Fibroblast of skin of back (primary cell): ENCODE measurements at places on chromosomes 6 and 20.

DNA sequence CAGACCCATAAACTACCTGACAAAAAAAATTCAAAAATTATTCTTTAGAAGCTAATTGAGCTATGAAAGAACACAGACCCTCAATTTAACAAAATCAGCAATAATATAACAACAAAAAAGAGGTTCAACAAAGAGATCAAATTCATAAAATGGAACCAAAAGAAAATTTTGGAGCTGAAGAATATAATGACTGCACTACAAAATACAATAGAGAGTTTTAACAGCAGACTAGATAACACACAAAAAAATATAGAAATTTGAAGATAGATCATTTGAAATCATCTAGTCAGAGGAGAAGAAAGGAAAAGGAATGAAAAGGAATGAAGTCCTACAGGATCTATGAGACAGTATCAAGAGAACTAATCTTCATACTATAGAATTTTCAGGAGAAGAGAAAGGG, 422.1 kb downstream of the PAX1 start:
- no peak for DNase-seq

GRCh38 chr20:59983076-59983475, 24.9 kb downstream of the CDH26 start:
- DNase-seq, result no peak

- DNase-seq, result no peak
Observed at GRCh38 chr20:38839563-38839962, 34.1 kb downstream of the PPP1R16B start.

GRCh38 chr6:49531774-49532569, 18.5 kb upstream of the C6orf141 start:
- peak; percentile 58 for DNase-seq

DNA sequence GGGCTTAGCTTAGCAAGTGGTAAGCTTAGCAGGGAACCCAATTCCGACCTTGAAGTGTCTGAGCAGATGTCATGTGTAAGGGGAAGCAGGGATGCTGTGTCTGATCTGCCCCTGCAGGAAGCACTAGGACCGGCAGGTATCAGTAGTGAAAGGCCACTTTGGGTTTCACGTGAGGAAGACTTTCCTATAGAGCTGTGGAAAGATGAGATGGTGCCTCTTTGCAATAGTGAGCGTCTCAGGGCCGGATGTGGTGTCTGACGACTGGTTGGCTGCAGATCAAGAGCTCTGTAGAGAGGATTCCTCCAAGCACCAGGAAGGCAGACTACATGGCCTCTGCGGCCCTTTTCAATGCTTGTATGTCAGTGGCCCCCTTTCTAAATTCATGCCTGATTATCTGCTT, 98.3 kb downstream of the TIAM2 start:
- peak; percentile 29 for DNase-seq

DNA sequence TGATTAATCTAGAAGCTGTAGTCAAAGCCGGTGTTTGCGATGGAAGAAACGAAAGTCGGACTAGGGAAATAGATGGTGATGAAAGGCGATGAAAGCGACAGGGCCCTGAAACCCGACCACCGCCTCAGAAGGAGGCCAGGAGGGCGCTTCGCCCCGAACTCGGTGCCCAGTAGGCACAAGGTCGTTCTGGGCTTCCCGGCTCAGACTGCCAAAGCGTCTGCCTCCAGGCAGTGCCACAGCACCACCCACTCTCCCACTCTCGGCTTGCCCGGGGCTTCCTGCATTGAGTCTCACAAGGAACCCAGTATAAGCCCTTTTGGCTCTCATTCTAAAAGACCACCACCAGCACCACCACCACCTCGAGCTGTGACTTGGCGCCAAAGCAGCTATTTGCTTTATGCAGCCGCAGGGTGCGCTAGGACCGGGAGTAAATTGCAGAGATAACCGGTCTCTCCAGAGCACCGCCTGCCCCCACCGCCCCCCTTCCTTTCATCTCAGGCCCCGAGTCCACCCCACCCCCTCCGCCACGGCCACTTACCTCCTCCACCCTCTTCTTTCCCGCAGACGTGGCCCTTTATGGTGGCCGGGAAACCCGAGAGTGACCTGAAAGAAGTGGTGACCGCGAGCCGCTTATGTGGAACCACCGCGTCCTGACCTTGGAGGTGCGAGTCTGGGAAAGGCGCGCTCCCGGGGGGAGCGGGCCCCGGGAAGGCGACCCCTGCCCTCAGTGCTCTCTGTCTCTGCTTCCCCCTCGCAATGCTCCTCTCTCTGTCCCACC, 2.4 kb downstream of the TCF21 start:
- DNase-seq, result peak; percentile 6

DNA sequence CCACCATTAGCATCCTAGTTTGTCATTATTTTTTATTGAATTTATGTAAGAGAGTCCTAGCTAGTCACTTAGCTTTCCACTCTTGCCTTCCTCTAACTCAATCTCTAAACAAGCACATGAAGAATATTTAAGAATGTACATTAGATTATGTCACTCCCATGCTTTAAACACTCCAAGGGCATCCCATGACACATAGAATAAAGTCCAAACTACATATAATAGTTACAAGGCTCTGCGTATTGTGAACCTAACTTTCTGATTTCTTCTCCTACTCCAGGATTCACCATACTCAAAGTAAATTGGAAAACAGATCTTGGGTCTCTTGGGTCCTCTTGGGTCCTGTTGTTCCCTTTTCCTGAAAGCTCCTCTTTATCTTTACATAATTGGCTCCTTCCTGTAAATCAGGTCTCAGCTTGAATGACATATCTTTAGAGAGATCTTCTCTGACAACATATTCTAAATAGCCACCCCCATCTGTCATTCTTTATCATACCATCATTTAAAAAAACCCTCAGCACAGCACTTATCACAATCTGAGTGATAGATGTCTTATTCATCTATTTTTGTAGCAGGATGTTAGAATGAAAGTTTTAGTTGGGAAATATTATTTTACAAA, 1042.4 kb upstream of the FLRT3 start:
- no peak for DNase-seq

DNA sequence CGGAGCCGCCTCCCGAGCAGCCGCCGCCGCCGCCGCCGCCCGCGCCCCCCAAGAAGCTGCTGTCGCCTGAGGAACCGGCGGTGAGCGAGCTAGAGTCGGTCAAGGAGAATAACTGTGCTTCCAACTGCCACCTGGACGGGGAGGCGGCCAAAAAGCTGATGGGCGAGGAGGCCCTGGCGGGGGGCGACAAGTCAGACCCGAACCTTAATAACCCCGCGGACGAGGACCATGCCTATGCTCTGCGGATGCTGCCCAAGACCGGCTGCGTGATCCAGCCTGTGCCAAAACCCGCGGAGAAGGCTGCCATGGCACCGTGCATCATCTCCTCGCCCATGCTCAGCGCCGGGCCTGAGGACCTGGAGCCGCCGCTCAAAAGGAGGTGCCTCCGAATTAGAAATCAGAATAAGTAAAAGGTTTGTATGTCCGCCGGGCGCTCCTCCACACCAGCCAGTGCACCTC, 145.2 kb downstream of the SOBP start:
- DNase-seq, result no peak

DNA sequence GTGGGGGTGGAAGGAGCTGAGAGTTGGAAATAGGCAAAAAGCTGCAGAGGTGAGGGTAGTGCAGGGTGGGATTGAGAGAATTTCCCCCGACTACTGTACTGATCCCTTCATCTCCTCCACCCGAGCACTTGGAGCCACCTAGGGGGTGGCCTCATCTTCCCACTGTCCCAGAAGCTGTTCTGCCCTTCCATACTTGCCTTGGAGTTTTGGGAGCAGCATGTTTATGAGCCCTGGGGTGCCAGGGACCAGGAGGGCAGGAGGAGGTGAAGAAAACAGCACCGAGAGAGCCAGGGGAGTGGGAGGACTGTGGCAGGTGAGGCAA, 34.0 kb upstream of the HLA-A start:
- DNase-seq, result no peak

GRCh38 chr6:5333658-5334057, 72.3 kb downstream of the FARS2 start:
- peak; percentile 76 for DNase-seq

DNA sequence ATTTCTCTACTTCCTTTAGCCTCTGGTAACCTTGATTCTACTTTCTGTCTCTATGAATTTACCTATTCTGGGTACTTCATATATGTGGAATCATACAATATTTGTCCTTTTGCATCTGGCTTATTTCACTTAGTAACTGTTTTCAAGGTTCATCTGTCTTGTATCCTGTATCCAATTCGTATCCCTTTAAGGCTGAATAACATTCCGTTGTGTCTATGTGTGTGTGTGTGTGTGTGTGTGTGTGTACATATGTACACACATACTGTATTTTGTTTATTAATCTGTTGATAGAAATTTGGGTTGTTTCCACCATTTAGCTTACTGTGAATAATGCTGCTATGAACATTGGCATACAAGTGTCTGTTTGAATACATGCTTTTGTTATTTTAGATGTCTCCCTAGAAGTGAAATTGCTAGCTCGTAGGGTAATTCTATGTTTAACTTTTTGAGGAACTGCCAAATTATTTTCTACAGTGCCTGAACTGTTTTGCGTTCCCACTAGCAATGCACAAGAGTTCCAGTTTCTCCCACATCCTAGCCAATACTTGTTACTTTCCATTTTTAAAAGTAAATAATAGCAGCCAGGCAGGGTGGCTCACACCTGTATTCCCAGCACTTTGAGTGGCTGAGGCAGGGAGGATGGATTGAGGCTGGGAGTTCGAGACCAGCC, 17.7 kb downstream of the SENP6 start:
- no peak for DNase-seq

DNA sequence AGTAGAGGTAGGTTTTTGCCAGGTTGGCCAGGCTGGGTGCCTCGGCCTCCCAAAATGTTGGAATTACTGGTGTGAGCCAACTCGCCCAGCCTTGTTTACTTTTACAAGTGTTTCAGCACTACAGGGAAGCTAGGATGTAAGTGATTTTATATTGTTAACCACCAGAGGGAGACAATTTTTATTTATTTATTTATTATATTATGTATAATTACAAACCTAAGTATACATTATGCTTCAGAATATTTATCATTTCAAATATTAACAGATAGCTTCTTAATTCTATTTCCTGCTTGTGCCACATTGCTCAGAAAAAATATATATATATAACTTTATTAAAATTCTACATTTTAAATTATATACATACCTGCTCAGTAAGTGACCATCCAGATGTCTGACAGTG, 9.8 kb downstream of the MMUT start:
- DNase-seq, result peak; percentile 2

GRCh38 chr6:96466147-96466863, 55.3 kb upstream of the UFL1 start:
- no peak for DNase-seq

GRCh38 chr6:93515736-93516135, 96.4 kb upstream of the EPHA7 start:
- DNase-seq, result no peak

GRCh38 chr6:106702046-106702445, 72.7 kb downstream of the QRSL1 start:
- no peak for DNase-seq

DNA sequence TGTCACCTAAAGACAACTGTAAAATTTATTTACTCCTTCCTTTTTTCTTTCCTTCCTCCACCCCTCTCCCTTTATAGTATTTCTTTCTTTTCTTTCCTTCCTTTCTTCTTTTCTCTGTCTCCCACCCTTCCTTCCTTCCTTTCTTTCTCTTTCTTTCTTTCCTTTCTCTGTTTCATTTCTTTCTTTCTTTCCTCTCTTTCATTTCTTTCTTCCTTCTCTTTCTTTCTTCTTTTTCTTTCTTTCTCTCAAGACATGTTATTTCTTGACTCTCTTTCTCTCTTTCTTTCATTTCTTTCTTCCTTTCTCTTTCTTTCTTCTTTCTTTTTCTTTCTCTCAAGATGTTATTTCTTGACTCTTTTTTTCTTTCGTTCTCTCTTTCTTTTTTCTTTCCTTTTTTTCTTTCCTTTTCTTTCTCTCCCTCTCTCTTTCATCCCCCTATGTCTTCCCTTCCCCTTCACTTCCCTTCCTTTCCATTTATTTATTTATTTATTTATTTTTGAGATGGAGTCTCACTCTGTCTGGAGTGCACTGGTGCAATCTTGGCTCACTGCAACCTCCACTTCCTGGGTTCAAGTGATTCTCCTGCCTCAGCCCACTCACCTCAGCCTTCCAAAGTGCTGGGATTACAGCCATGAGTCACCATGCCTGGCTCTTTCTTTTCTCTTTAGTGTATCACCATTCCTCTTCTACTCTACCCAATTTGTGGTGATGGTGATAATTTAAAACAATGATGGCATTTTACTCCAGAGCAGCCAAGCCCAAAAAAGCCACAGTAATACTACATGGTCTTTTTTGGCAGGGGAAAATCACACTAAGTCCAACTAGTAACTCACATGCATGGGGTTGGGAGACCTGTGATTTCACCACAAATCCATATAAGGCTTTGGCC, 188.2 kb downstream of the ADGRG6 start:
- DNase-seq, result no peak

DNA sequence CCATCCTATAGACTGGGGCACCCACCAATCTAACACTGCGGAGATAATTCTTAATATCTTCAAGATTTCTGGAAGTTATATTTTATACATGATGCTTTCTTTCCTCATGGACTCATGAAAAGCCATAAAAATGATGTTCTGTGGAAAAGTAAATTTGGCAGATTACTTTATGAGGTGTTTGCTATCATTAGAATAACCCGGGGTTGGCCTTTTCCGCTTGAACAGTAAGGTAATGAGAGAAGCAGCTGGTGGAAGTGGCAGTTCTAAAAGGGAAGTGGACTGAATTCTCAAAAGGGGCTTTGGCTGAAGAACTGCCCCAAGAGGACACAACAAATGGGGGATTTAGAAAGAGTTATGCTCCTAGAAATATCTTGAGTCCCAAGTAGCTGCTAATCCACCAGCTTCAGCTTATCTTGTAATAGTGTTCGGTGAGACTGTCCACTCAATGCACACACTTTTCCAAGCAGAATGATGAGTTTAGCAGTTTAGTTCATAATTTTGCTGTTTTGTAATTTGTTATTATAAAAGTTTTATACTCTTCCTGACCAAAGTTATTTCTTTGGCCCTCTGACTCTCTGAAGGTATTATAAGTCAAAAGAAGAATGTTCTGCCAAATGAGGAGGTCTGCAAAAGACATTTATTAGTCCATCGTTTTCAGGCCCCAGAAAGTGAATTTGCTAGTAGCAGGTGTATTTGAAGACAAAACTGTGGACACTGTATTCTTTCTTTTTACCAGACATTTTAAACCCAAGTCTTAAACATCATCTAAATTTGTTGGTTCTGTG, 2.9 kb downstream of the ISM1 start:
- no peak for DNase-seq
